ENCODE measurements at places on chromosomes 3 and 15.

DNA sequence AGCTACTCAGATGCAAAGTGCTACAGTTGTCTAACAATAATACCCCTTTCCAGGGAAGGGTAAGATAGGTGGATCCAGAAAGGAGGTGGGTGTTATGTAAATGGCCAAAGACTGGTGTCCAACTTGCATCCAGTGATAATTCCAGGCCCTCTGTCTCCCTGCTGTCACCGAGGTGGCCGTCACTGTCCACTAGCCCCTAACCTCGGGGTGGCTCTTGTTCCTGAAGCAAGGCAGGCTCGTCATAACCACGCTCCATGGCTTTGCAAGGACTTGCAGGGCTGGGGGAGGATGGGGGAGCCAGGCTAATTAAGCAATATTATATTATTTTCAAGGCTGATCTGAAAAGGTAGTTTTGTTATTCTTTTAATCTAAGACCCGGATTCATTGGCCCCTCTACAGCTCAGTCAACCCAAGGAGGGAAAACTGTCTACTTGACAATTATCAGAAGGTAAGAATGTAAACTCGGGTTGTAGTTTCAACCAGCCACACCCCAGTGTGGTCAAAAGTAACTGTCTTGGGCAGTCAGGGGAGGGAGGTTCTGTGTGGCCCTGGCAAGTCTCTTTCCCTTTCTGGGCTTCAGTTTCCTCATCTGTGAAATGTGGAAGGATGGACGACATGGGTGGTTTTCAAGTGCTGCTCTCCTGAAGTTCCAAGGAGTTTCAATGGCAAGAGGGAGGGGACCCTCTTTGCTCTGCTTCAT is 220.1 kb upstream of the BHLHE40 start:
- no peak for DNase-seq

GRCh38 chr3:4831580-4831950 is 147.7 kb upstream of the BHLHE40 start:
- DNase-seq = peak; percentile 73

GRCh38 chr3:37505415-37505814 is 331.0 kb upstream of the LRRFIP2 start:
- DNase-seq = no peak

GRCh38 chr15:64943512-64944225 is 32.0 kb downstream of the ANKDD1A start:
- DNase-seq = no peak

- no peak for DNase-seq
These were observed 54.7 kb upstream of the ONECUT1 start for GRCh38 chr15:52844823-52845222.

DNA sequence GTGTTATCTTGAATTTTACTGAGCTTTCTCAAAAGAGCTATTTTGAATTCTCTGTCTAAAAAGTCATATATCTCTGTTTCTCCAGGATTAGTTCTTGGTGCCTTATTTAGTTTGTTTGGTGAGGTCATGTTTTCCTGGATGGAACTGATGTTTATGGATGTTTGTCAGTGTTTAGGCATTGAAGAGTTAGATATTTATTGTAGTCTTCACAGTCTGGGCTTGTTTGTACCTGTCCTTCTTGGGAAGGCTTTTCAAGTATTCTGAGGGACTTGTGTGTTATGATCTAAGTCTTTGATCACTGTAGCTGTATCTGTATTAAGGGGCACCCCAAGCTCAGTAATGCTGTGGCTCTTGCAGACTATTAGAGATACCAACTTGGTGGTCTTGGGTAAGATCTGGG is 10.6 kb upstream of the RAD51 start:
- no peak for DNase-seq

GRCh38 chr3:63192248-63192647 is 85.9 kb upstream of the SYNPR start:
- DNase-seq = no peak

GRCh38 chr15:39391230-39391629 is 189.6 kb upstream of the THBS1 start:
- DNase-seq = no peak

GRCh38 chr15:88250826-88251225 is 5.7 kb downstream of the NTRK3 start:
- DNase-seq = no peak

- no peak for DNase-seq
These were observed 130.9 kb downstream of the IL1RAP start for GRCh38 chr3:190644766-190645165.

- DNase-seq = peak; percentile 20
These were observed 44.3 kb upstream of the UBE2E1 start for GRCh38 chr3:23761440-23761896.

- no peak for DNase-seq
These were observed 45.2 kb upstream of the ABI3BP start for GRCh38 chr3:101038393-101038792.

DNA sequence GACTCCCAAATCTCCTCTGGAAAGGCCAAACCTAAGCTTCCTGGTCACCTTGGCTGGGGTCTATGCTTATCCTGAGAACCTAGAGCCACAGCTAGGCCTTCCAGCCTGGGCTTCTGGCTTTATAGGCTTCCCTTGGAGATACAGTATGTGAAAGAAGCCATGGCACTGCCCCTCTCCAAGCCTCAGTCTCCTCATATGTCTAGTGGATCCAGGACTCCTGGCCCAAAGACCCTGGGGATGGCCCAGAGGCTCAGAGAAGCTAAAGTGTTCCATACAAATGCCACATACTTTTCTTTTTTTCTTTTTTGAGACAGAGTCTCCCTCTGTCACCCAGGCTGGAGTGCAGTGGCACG is 8.6 kb downstream of the ACAA1 start:
- no peak for DNase-seq

DNA sequence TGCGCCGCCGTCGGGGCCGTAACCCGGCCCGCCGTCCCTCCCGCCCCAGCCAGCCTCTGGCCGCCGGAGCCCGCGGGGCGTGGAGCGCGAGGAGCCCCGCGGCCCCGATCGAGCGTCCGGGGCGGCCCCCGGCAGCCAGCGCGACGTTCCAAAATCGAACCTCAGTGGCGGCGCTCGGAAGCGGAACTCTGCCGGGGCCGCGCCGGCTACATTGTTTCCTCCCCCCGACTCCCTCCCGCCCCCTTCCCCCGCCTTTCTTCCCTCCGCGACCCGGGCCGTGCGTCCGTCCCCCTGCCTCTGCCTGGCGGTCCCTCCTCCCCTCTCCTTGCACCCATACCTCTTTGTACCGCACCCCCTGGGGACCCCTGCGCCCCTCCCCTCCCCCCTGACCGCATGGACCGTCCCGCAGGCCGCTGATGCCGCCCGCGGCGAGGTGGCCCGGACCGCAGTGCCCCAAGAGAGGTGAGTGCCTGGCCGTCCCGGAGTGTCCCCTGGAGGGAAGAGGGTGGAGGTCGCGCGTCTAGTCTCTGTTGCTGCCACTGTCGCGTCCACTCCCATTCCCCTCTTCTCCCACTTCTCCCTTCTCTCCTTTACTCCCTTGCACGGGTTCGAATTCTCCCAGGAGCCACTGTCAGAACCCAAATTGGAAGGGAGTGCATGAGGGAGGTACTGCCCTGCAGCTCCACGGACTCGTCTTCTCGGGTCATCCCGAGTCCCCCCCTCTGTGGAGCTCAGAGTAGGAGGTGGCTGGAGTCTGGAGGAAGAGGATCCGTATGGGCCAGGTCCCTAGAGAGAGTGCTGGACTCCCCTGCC is 585 bp downstream of the CSK start:
- DNase-seq = peak; percentile 73

- no peak for DNase-seq
These were observed 76.8 kb downstream of the NPAP1 start for GRCh38 chr15:24752354-24752753.

All from activated CD4-positive, alpha-beta memory T cell treated with anti-CD3 and anti-CD28 coated beads for 36 hours (primary cell).